Stimulated activated CD4-positive, alpha-beta T cell treated with anti-CD3 and anti-CD28 coated beads, Interleukin-12 subunit alpha, Interleukin-12 subunit beta, amount 100 ng/mL, for 24 hours (primary cell): ENCODE measurements at places on chromosomes 4 and X.

- DNase-seq, result no peak
Measured at GRCh38 chr4:175779081-175779620, 32.9 kb downstream of the GPM6A start.

- no peak for DNase-seq
Measured at GRCh38 chrX:40202456-40202855, 104.7 kb upstream of the BCOR start.

- peak; percentile 9 for DNase-seq
Measured at GRCh38 chrX:7083468-7084396, 63.8 kb upstream of the STS start.

GRCh38 chrX:53018627-53019026 lies 30.0 kb upstream of the GPR173 start:
- no peak for DNase-seq

- DNase-seq, result no peak
Measured at GRCh38 chr4:118760092-118760491, 74.9 kb downstream of the METTL14 start.

GRCh38 chr4:7939377-7940108 lies at the start of gene AFAP1:
AFAP1 (minus strand) TSS chr4:7939861; CDS start chr4:7872078, 67,783 bp downstream.
- DNase-seq, result peak; percentile 85

DNA sequence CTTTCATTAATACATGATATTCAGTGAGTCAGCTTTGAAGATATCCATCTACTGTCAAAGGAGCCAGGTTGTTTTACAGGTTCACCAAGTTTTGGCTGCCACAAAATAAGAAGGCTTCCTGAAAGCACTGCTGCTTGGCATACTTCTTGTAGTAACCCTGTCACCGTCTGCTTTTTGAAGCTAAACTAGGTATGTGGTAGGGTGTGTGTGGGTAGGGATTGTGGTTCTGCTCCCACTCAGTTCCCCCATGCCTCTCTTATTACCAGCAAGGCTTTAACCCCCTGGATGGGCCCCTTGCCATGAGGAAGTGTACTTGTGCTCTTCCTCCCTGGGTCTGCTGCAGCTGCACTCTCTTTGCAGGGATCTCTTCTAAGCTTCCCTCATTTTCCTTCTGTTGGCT lies 191.2 kb downstream of the BANK1 start:
- no peak for DNase-seq

GRCh38 chrX:101062176-101062575 lies 10.3 kb upstream of the TRMT2B start:
- DNase-seq, result no peak

- DNase-seq, result no peak
Measured at GRCh38 chr4:94500685-94501084, 48.9 kb downstream of the PDLIM5 start.

- no peak for DNase-seq
Measured at GRCh38 chr4:2546286-2546823, 9.9 kb downstream of the FAM193A start.

DNA sequence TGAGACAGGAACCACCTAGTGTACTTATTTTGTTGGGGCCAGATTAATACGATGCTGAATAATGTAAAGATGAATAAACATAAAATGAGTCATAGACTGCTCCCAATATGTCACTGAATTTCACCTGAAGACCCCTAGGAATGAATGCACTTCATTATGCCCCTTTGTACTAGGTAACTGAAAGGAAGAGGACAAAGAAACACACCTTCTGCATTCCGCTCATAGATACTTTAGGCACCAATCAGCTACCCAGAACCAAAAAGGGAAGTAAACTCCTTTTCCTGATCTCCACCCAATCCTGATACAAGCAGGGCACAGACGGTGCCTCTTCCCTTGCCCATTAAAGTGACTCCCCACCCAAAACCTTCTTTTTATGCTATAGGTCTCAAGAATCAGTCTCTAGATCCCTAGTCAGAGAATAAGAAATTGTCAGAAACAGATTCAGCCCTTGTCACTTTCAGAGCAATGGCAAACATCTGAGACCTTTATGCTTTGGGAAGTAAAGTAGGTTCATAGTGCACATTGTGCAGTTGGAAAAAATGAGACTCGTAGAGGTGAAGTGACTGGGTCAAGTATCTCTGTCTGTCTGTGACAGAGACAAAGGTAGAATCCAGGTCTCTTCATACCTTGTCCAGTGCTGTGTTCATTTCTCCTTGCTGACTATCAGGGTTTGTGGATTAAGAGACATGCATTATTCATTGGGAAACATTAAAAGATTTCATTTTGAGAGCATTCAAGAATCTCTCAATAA lies 2.3 kb downstream of the GPR174 start:
- DNase-seq, result no peak

DNA sequence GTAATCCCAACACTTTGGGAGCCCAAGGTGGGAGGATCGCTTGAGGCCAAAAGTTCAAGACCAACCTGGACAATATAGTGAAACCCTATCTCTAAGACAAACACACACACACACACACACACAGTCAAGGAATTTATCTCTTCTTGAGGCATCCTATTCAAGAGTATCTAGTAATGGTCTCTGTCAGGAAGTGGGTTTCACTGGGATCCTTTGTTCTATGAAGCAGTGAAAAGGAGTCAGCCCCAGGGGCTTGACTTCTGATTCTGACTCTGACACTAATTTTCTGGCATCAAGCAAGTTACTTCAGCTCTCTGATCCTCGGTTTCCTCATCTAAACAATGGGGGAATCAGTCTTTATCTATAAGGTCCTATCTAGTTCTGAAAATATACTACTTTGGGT lies 34.8 kb downstream of the UTP14A start:
- no peak for DNase-seq

DNA sequence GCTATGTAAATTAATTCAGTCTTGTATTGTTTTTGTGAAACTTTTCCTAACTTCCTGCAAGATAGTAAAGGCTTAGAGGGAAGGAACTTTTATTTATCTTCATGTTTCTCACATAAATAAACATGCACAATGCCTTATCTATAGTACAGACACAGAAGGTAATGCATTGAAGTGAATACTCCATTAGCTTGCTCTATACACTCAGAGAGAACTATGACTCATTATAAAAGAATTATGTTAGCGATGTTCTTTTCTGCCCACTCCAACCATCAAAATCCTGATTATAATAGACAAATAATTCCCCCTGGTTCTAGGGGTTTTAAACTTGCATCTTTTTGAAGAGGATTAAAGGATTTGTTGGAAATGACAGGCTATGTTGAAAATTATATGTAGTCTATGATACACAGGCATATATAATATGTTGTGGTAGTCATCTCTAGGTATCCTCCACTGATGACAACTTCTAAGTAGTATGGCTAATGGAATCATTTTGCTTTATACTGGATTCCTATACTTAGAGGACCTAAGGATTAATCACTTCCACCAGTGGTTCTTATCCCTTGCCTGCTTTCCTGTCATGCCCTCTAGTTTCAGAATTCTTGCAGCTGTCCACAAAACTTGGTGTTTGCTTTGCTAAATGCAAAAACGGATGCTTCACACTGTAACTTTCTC lies 115.7 kb downstream of the NDST4 start:
- no peak for DNase-seq

DNA sequence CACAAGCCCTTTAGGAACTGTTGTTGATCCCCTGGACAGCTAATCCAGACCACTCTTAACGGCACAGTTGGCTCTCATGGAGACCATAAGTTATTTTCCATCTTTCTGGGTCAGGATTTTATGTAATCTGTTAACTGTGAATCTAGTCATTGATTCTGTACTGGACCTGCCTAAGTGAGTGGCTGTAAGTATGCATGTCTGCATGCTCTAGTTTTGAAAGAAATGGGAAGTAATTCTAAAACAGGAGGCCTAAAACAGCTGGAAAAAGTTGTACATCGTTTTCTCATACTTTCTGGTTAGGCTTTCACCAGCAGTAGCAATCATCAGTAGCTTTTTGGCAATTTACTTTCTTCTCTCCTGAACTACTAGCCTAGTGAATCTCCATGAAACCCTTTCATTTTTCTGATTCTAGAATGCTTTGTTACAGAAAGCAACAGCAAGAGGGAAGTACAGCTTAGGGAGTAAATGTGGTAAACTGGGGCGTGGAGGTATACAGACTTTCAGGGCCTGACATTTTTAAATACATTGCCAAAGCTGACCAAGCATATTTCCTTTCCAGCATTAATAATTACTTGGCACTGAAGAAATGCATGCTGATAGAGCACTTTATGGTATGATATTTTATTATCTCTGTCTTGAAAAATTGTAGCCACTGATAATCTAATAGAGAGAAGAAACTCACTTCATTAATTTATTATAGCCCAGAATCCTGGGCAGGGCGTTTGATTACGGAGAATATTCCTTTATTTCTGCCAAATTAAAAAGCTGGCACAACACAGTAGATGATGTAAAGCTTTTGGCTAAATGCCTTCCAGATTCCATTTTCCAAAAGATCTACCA lies 202.7 kb downstream of the BANK1 start:
- DNase-seq, result no peak

DNA sequence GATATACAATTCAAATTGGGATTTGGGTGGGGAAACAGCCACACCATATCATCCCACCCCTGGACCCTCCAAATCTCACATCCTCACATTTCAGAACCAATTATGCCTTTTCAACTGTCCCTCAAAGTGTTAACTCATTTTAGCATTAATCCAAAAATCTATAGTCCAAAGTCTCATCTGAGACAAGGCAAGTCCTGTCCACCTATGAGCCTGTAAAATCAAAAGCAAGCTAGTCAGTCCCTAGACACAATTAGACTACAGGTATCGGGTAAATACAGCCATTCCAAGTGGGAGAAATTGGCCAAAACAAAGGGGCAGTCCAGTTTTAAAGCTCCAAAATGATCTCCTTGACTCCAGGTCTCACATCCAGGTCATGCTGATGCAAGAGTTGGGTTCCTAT lies 128.0 kb downstream of the NBDY start:
- no peak for DNase-seq

- DNase-seq, result no peak
Measured at GRCh38 chr4:67910585-67910905, 26.7 kb upstream of the TMPRSS11D start.

DNA sequence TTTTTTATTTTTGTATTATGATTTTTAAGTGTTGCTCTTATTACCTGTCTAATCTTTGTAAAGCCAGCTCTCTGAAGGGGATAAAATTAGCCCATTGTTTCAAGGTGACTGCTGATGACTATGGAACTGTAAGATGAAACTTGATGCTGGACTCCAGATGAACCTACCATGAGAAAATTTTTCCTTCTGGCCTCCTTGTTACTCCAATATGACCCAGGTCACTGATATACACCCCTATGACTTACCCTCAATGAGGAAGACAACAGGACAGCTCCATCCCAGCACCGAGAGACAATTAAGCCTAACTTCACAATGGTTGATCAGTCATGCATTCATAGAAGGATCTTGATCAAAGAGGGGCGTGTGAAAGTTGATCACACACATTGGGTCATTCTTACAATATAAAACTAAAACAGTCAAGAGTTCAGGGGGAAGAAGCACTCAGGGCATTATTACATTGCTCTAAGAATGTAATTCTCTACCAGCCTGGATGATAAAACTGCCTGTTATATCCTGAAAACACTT lies 230.8 kb upstream of the AGTR2 start:
- DNase-seq, result no peak

DNA sequence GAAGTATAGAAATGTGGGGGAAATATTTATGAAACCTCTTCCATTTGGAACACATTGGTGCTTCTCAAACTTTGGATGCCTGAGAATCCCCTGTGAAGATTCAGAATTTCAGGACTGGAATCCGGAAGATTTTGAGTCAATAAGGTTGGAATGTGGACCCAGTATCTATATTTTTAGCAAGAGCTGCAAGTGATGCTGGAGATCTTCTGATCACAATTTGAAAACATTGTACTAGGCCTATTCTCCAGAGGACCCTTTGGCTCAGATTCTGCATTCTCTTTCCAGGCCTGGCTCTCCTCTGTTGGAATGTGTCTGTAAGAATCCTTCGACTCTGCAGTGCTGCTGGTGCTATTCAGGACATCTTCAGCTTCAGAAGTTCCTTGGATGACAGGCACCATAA lies 2.4 kb upstream of the PKD2 start:
- no peak for DNase-seq
